ENCODE measurements at places on chromosomes 13 and 19.

GRCh38 chr19:18798384-18799352, 7.6 kb upstream of the COMP start:
- DNase-seq: no peak

DNA sequence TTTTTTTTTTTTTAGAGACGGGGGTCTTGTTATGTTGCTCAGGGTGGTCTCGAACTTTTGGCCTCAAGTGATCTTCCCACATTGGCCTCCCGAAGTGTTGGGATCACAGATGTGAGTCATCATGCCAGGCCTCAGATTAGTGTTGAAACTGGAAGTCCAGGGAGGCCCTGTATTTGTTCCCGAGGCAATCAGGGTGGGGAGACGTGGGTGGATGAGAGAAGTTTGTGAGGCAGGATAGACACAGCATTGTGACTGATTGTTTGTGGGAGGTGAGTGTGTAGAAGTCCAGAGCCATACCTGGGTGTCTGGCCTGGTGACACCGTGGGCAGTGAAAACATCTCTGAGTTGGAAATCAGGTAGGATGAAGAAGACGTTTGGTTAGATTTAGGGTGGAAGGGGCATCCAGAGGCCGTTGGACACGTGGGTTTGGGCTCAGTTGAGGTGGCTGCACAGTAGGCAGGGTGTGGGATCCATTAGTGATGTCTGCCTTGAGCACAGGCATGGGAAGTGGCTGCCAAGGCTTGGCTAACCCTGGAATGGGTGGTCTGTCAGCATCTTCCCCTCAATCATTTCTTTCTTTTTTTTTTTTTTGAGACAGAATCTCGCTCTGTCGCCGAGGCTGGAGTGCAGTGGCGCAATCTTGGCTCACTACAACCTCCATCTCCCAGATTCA, 12.4 kb downstream of the RTN2 start:
- no peak for DNase-seq

DNA sequence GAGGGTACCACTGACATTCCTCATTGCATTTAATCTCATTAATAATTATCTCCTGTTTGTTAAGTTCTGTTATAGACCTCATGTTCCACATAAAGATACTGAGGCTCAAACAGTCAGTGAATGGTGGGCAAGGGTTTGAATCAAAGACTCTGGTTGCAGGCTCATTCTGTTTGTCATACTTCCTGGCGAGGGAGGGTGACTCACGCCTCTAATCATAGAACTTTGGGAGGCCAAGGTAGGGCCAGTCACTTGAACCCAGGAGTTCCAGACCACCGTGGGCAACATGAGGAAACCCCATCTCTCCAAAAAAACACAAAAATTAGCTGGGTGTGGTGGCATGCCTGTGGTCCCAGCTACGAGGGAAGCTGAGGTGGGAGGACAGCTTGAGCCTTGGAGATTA, 220.7 kb upstream of the MIR17HG start:
- DNase-seq: no peak

GRCh38 chr13:73204952-73205351, 146.1 kb downstream of the KLF5 start:
- no peak for DNase-seq

DNA sequence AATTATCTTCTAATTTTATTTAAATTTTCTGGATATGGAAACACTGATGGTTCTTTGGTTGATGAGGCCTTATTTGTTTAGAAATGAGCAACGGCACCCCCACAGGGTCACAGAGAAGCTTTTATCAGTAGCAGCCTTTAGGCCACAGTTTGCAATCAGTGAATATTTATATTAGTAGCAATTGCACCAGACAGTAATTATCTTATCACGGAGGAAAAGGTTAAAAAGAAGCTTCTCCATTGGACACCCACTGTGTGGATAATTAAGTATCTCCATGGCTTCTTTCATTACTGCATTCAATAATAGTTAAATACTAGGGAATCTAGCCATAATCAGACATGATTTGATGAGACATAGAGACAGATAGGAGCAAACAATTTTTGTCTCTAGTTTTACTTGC, 2099.2 kb upstream of the PCDH20 start:
- DNase-seq: no peak

GRCh38 chr13:37460166-37460565, 138.4 kb downstream of the POSTN start:
- DNase-seq: no peak

GRCh38 chr13:28831117-28831516, 11.0 kb downstream of the MTUS2 start:
- DNase-seq: no peak

DNA sequence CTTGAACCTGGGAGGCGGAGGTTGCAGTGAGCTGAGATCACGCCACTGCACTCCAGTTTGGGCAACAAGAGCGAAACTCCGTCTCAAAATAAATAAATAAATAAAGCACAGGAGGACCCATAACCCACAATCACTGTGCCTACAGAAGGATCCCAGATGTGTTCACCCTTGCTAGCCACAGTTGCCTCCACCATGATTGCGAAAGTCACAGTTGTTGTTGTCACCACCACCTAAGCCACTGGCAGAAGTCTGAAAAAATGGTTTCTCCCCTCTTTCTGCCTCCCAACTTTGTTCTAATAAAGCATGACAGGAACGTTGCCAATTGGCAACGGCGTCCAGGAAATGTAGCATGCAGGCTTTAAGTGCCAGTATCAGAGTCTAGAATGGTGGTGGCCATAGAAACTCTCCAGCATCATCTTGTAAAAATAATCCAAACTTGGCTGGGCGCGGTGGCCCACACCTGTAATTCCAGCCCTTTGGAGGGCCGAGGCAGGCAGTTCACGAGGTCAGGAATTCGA, 2.2 kb upstream of the EPS15L1 start:
- DNase-seq: no peak

DNA sequence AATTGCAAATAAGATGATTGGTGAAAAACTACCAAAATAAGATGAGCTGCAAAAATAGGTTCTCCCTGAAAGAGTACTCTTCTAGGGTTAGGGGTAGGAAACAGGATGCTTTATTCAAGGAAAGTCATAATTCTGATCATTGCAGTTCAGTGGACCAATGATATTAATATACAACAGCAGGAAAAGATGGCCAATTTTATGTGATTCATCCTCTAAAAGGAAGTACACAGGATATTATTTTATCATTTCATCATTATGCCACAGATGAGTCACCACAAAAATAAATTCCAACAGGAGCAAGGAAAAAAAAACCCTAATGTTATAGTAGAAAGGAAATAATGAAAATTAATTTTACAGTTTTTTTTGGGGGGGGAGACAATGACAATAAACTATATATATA, 205.0 kb downstream of the NALCN start:
- DNase-seq: no peak

- no peak for DNase-seq
Measured at GRCh38 chr19:28869459-28869858, 343.5 kb downstream of the UQCRFS1 start.

DNA sequence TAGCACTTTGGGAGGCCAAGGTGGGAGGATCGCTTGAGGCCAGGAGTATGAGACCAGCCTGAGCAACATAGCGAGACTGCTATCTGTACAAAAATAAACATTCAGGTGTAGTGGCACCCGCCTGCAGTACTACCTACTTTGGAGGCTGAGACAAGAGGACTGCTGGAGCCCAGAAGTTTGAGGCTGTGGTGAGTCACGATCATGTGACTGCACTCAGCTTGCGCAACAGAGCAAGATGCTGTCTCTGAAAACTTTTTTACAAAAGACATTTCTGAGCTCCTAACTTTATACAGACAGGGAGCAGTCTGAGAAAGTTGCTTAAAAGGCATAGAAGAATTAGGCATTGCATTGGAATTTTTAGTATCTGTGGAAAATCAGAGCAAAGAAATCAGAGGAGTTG, 10.4 kb upstream of the TBC1D4 start:
- DNase-seq: no peak

GRCh38 chr19:29263305-29264135, 50.6 kb upstream of the UQCRFS1 start:
- peak; percentile 3 for DNase-seq

GRCh38 chr13:48334534-48335127, 31.1 kb downstream of the RB1 start:
- no peak for DNase-seq

- DNase-seq: no peak
Measured at GRCh38 chr19:6062274-6062673, 48.0 kb downstream of the RFX2 start.

GRCh38 chr13:43792076-43792881, 5.5 kb upstream of the ENOX1 start:
- DNase-seq: peak; percentile 40

GRCh38 chr19:30677702-30678101, 305.5 kb downstream of the ZNF536 start:
- DNase-seq: no peak

DNA sequence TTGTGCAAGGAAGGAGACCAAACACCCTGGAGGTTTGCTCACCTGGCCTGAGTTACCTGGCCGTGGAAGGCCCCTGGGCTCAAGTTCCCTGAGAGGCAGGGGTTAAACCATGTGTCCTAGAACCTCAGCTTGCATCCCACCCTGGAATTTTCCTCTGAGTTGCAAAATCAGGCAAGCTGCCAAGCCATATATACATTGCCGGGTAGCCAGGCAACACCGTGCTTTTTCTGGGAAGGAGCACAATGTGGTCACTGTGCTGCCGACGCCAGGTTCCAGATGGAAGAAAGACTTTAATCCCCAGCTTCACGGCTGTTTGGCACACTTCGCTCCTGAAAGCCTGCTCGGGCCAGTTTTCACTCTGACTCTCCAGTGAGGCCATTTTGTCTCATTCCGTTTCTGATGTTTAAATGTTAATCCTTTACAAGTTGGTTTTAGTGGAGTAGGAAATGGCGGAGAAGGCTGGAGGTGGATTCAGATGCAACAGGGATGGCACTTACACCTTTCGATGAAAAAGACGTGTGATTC, 60.1 kb upstream of the PEG3 start:
- DNase-seq: no peak

GRCh38 chr13:44136696-44137268, 236.8 kb upstream of the SERP2 start:
- no peak for DNase-seq

GRCh38 chr13:104310861-104311260, 1244.6 kb upstream of the SLC10A2 start:
- DNase-seq: no peak

All from SK-N-MC (cell line).